ENCODE measurements at places on chromosomes 1 and 21.

DNA sequence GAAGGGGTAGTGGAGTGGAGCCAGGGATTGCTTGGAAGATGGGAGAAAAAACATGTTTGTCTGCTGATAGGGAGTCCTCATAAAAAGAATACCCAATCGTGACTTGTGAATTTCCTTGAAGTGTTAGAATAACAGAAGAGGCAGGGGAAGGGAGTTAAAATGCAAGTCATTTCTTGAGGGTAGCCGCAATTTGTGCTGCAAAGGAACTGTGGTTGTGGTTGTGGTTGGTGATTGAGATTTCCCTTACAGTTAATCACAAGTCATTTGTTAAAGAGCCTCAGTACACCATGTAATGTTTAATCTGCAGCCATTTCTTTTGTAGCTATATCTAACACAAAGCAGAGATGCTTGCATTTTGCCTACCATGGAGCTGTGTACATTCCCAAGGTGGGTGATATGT, 38.5 kb upstream of the EGLN1 start:
- DNase-seq, result no peak

DNA sequence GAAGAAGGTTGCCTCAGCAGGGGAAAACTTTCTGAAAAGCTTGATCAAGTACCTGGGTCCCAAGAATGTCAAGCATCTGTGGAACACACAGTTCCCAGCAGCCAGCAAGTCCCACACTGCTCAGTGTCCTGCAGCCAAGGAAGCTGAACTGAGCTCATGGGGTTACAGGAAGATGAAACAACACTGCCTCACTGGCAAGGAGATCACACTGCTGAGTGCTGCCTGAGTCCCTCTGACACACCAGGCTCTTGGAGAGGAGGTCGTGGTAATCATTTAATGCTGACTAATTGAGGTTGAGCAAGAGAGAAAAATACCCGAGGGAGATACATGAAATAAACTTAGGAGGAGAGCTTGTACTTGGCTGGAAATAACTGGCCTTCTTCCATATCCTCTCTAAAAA, 75.2 kb downstream of the MPZL1 start:
- no peak for DNase-seq

DNA sequence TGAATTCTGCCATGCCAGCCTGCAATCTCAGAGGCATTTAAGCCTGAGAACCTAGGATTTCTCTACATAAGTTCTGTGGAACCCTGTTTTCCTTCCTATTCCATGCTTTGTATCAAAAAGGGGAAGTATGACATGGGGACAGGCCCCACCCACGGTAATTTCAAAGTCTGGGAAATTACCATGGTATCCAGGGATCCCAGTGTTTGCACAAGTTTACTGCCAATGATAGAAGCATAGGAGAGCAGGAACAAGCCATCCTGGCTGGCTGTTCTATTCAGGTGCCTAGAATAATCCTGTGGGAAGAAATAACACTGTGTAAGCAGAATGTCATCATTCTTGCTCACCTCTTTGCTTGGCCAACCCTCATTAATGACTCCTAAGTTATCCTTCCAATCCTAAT, 53.8 kb upstream of the ATP1B1 start:
- no peak for DNase-seq

DNA sequence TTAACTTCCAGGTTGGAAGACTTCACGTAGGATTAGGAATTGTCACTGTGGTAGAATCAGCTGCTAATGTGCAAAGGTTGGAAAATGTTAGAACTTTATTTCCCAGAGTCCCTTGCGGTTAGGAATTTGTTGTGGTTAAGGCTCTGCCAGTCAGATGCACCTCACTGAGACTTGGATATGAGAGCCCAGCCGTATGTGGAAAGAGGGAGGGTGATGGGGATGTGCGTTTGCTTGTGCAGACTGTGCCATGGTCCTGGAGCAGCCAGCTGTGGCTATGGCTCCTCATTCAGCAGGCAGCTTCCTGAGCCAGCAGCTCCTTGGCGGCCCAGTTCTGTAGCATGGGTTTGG, 12.5 kb downstream of the S100A10 start:
- no peak for DNase-seq

DNA sequence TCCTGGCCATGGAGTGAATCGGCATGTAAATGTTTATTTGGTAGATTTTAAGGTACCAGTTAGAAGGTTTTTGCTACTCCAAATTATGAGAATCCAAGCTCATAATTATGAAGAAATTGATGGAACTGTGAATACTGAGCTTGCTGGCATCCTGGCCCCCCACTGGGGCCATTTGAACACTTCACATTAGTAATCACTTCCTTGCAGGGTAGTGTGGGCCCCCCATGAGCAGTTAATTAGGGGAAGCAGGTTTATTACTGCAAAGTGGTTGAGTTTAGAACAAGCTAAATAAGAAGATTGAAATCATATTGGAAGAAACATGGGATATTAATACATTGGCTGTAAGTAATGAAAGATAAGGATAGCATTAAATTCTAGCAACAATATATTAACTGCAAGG, 86.7 kb downstream of the S1PR1 start:
- no peak for DNase-seq

- DNase-seq, result no peak
These were observed 1019.2 kb downstream of the TTLL7 start for GRCh38 chr1:82979593-82980236.

GRCh38 chr1:222157612-222158011, 390.3 kb downstream of the HHIPL2 start:
- no peak for DNase-seq

DNA sequence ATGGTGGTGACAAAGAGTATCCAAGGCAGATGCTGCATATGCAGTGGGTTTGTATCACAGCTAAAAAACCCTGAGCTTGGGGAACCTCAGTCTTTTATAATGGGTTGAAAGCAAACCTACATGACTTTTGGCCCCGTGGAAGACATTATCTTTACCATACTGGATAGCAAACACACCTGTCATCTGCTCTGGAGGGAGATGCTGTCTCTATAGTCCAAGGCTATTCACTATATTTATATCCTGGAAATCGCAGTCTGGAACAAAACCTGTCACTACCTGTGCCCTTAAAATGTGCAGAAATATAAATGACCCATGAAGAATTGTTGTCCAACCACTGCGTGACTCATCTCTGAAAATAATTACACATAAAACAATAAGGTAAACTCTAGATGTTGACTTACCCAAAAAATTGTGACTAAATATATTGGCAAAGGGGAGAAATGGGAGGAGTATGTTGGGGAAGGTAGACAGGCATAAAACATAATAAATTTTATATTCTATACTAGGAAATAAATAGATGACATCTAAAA, 121.0 kb upstream of the CXADR start:
- DNase-seq, result no peak

DNA sequence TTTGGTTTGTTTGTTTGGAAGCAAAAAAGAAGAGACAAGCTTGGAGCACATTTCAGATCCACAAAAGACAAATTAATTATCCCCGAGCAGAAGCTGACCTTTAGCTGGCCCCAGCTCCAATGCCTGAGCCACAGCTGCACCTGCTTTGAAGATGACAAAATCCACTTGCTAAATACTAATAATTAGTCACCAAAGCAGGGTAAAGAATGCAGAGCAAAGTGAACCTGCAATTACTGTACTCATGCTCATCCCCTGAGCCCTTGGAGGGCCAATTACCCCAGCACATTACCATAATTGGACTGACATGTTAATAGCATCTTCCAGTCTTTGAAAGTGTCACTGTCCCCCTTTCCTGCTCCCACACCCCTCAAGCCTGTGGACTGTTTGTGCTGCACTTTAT, 38.2 kb upstream of the KCND3 start:
- DNase-seq, result no peak

DNA sequence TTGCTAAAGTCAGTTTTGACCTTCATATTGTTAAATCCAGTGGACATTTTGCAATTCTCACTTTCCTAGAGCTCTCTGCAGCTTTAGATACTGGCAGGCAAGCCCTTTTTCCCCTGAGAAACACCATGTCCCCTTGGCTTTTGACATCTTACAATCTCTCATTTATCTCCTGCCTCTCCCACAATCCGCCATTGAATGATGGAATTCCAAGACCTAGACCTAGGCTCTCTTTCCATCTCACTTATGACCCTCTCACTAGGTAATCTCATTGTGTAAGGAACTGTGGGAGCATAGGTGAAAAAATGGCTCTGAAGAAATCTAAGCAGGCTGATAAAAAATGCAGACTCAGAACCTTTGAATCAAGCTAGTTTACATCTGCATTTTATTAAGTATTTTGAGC, 2.0 kb downstream of the KYAT3 start:
- no peak for DNase-seq

- no peak for DNase-seq
These were observed 31.4 kb upstream of the DIRAS3 start for GRCh38 chr1:68081775-68082283.

DNA sequence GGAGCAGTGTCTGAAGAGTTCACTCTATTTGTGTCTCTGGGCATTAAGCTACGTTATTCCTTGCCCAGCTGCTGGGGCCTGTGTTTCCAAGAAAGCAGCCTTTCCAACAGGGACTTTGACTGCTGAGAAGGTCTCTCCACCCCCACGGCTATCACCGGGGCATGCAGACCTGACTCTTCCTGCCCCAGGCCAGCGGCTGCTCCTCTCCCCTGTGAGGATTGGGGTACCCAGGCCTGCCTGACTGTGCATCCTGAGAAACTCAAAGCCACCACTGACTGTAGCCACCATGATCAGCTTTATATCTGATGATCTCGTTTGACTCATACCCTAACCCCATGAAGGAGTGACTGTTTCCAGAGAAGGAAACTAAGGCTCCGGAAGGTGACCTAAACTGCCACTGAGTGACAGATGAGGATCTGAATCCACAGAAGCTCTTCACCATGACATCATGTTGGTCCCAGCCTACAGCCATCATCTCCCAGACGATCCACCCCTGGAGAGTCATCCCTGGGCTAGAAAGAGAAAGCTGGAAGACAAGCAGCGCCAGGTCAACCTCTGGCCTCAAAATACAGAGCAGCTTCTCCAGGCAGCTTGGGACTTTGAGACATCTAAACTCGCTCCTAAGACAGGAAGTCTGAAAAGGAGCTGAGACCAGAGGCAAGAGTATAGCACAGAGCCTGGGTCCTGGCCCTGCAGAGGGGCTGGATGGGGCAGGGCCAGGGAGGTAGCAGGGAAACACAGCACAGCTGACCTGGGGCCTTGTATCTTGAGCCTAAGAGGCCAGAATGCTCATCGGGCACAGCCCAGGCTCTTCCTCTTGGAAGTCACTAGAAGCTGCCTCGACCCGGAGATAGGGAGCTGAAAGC, 244.0 kb upstream of the VAMP3 start:
- no peak for DNase-seq

- no peak for DNase-seq
These were observed 345.4 kb upstream of the NCAM2 start for GRCh38 chr21:20652846-20653245.

- no peak for DNase-seq
These were observed 102.6 kb upstream of the ZNF644 start for GRCh38 chr1:91124290-91124985.

- DNase-seq, result no peak
These were observed 11.2 kb upstream of the ADAMTSL4 start for GRCh38 chr1:150537732-150538684.

DNA sequence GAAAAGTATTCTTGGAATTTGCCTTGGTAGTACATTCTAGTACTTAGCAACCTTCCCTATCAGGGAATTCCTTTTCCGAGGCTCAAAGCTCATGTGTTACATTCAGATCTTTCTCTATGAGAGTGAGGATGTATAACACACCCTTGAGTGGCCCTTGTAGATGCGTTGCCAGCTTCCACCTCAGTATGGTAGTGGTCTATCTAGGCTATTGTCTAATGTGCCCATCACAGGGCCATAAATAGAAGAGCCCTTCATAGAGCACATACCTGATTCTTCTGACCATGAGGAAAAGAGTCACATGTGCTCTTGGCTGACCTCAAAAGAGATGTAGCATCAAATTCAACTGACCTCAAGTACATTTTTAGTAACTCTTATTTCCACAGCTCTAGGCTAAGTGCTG, 14.0 kb upstream of the ZC3H11B start:
- no peak for DNase-seq

DNA sequence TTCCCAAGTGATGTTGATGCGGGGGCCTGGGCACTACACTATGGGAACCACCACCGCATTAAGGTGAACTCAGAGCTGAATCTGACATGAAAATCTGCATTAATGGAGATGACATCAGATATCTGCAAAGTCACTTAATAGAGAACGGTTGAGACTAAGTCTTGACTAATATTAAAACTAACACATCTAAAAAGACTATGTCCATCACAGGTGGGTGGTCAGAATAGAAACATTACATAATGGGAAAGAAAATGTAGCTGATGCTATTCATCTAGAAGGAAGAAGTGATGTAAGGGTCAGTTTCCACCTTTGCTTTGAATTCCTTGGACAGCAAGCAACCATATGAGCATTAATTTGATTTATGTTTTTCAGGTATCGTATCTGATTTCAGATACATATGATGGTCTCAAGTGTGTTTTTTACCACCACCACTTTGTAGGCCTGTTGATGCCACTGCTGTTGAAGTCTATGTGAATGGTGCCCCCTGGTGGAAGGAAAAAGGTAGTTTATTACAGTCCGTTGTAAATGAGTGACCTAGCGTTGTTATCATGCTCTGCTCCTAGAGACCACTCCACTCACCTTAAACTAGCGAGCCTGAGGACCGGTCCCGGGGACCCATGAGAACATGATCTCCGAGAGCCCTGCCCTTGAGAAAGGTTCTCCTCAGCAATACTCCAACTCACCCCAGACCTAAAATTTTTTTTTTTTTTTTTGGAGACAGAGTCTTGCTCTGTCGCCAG, 73.5 kb downstream of the BACH1 start:
- DNase-seq, result peak; percentile 66

- peak; percentile 40 for DNase-seq
These were observed at the start of gene SLAMF9 for GRCh38 chr1:159953536-159954515. TSS of gene SLAMF9 (minus strand) at chr1:159954237. CDS start at chr1:159954137, 100 bp downstream.

DNA sequence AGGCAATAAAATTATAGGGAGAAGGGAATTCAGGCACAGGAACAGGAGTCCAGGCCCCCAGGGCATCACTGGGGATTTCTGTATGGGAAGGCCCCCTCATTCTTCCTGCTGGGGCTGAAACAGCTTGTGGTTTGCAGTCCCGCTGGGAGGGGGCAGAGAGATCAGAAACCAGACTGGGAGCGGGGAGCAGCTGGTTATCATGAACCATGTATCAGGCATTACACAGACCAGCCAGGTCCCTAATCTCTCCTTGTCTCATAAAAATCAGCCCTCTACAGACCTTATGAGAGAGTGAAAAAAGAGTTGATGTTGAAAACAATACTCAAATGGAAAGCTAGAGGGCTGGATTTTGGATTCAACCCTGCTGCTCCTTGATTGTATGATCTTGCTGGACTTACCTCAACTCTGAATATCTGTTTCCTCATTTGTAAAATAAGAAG, 93.4 kb upstream of the F3 start:
- no peak for DNase-seq

DNA sequence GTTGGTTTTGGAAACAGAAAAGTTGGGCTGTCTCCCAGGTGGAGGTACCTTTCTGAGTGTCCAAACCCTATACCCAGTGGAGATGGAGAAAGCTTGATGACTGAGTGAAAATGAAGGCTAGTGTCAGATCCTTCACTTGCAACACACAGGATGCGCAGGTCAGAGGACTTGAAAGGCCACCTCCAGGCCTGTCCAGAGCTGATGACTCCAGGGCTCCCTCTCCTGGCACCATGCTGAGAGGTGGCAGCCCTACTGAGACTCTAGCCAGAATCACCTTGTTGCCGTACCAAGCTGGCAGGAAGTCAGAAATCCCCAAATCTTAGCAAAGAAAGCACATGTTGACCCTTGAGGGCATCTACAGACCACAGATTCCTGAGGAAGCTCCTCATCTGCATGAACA, 16.4 kb downstream of the KNCN start:
- no peak for DNase-seq

Measured in activated CD8-positive, alpha-beta memory T cell treated with anti-CD3 and anti-CD28 coated beads for 24 hours (primary cell).